NCI-H2081 treated with DMSO at 0.1 percent for 48 hours (cell line): ENCODE measurements at places on chromosomes 1 and 21.

DNA sequence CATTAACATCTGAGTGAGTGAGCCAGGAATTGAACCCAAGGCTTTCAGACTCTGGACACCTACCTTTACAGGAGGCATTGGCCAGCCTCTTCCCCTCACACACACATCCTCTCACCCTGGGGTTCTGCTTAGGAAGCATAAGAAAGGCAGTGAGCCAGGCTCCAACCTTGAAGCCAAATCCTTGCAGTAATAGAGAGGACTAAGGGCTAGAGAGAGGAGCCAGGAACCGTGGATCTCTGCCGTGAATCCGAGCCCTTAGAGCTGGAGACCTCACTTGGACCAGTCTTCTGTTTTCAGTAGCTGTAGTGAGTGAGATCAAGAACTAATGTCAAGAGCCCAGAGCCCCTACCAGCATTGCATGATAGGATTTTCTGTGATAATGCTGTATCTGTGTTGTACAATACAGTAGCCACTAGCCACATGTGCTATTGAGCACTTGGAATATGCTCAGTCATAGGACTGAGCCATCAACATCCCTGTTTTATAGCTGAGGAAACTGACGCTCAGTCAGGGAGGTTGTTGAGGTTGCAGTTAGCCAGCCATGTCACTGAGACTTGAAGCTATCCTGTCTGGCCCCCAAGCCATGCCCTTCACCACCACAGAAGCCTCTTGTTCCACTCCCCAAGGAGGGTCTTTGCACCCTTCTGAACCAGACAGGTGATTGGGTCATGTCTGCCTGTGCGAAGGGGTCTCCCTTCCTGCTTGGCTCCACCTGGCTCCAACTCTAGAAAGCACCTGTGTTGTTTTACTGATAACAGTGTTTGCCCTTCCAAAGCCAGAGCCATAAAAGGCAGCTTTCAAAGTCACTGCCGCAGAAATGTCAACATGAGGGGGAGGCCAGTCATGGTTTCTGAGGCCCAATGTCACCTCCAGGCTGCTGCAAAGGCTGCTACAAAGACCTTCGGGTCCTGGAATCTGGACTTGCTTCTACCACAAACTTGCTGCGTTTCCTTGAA is 101.1 kb upstream of the JUN start:
- DNase-seq, result peak; percentile 32

DNA sequence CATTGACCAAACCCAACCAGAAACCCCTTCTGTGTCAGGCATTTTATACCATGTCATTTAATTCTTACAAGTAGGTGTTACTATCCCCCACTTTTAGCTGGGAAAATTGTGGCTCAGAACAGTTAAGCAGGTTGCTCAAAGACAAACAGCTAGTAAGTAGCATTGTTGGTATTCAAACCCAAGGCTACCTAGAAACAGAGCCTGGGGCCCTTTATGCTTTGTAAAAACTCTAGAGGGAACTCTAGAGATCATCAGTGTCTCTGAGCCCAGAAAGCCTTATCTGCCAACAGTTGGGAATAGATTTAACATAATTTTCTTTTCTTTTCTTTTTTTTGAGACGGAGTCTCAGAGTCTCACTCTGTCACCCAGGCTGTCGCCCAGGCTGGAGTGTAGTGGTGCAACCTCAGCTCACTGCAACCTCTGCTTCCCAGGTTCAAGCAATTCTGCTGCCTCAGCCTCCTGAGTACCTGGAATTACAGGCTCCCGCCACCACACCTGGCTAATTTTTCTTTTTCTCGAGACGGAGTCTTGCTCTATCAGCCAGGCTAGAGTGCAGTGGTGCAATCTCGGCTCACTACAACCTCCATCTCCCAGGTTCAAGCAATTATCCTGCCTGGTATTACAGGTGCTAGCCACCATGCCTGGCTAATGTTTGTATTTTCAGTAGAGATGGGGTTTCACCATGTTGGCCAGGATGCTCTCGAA is 48.5 kb upstream of the OSBPL9 start:
- no peak for DNase-seq

GRCh38 chr1:202235856-202236837 is 42.5 kb downstream of the LGR6 start:
- no peak for DNase-seq

DNA sequence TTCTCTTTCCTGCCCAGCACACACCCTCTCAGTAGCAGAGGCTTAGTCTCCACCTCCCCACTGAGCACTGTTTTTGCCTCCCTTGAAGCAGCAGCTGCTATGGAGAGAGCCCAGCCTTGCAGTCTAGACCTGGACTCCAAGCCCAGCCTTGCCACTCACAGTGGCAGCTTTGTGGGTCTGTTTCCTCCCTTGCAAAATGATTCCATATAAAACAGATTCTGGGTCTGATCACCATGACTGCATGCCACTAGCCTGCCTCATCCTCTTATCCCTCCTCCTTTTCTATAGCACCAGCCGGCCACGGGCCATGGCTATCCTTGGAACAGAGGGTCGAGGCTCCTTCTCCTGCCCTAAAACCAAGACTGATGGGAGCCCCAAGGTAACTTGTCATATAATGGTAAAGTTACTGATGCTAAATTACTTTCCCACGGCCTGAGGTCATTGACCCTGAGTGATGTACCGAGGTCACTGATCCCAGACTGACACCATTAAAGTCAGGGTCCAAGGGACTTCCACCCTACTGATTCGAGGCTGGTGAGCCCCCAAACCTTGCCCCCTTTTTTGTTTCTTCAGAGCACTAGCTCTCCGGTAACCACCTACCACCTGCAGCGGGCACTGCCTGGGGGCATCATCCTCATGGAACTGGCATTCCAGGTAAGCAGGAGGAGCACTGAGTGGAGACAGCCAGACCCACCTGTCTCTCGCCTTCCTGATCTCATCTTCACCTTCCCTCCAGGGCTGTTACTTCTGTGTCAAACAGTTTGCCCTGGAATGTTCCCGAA is 7.9 kb downstream of the HYI start:
- no peak for DNase-seq

- peak; percentile 31 for DNase-seq
These were observed 419.9 kb downstream of the ZP4 start for GRCh38 chr1:237470712-237471338.

DNA sequence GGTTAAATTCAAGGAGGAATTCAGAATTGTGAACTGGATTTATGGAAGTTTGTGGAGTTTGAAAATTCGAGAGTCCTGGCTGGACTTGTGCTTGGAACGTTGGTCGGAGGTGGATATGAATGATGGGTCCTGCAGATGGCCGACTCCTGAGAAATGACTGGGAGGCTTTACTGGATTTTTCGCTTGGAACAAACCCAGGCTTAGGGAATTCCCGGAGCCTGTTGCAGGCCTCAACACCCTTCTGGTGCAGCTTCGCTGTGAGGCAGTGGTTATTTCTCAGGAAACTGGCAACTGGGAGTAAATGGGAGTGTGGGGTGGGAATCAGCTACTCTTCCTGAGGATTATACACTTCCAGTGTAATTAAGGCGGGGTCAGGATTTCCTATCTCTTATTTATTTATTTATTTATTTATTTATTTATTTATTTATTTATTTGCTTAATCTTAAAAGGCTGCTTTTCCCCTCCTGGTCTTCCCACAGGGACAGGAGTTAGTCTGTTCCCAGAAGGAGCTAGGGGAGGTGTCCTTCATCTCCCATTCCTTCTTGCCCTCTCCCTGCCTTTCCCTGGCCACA is 21.1 kb downstream of the MAPKAPK2 start:
- DNase-seq, result no peak
